ENCODE measurements at places on chromosomes 4 and X.
A peak's percentile ranks its signal among the peaks of the same experiment; 100 is the strongest.

DNA sequence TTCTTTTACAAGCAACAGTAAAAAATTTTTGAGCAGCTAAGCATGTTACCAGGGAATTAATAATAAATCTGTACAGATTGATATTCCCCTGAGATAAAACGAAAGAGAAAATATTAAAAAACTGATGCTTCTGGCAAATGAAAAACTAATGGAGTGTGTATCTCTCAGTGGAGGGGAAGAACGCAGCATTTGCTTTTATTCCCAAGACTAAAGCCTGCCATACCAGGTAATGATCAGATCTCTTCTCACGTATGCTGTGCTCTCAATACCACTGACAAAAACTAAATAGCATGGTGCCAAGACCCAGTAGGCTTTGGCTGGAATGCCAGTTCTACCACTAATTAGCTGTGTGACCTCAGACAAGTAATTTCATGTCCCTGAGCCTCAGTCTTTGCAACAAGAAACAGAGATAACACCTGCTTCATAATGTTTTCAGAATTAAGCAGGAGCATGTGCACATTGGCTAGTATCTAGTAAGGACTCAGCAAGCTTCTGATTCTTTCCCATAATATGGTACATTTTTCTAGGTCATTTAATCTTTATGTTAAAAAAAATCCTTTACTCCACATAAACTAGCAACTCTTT is 179.6 kb downstream of the CENPC start:
- H3K27me3 ChIP-seq: no peaks in the 10 kb centered on the region
- DNase-seq: no peak
- H3K27ac ChIP-seq: no peak overlapping the region
- H3K4me3 ChIP-seq: no peak overlapping the region
- H3K36me3 ChIP-seq: no peaks in the 10 kb centered on the region

GRCh38 chrX:124238268-124238667 is 94.2 kb upstream of the TEX13D start:
- no peak for DNase-seq
- no peak overlapping the region for H3K4me3 ChIP-seq
- no peaks in the 10 kb centered on the region for H3K4me1 ChIP-seq
- no peaks in the 10 kb centered on the region for H3K36me3 ChIP-seq
- no peak overlapping the region for H3K27ac ChIP-seq

- no peak overlapping the region for H3K27ac ChIP-seq
- H3K27me3 ChIP-seq: no peaks in the 10 kb centered on the region
- H3K36me3 ChIP-seq: peaks cover 14% of the 10 kb centered on the region
- DNase-seq: no peak
- no peaks in the 10 kb centered on the region for H3K4me1 ChIP-seq
These were observed 12.5 kb downstream of the CCNG2 start for GRCh38 chr4:77169481-77169880.

- H3K4me3 ChIP-seq: no peak overlapping the region
- H3K4me1 ChIP-seq: no peaks in the 10 kb centered on the region
- no peak for DNase-seq
- H3K27me3 ChIP-seq: no peaks in the 10 kb centered on the region
- no peaks in the 10 kb centered on the region for H3K36me3 ChIP-seq
These were observed 78.2 kb downstream of the COL4A6 start for GRCh38 chrX:108359806-108360602.

DNA sequence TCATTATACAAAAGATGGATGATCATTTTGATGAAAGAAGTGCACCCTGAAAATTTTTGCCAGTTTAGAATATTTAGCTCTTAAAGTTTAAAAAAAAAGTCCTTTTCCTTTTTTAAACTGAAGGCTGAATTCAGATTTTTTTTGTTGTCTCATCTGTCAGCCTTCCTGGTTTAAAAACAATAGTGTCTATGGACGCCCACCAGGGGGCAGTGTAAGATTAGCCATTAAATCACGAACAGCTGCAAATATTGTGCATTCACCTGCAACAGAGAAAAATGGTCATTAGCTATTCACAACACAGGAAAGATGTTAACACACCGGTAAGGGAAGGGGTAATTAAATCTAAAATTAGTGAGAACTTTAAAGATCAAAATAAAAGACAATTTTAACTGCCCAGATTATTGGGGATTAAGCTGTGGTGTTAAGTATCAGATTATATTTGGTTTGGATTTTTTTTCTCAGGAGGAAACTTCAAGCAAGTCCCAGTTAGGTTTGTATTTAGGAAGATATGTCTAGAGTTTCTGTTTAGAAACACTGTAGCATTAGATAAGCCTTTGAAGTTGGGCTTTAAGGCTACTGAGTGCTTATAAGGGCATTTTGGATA is 4.4 kb upstream of the CXorf38 start:
- no peak overlapping the region for H3K27ac ChIP-seq
- H3K36me3 ChIP-seq: peaks cover 5% of the 10 kb centered on the region
- no peak overlapping the region for H3K4me3 ChIP-seq
- peaks cover 4% of the 10 kb centered on the region for H3K4me1 ChIP-seq
- peak; percentile 34 for DNase-seq

DNA sequence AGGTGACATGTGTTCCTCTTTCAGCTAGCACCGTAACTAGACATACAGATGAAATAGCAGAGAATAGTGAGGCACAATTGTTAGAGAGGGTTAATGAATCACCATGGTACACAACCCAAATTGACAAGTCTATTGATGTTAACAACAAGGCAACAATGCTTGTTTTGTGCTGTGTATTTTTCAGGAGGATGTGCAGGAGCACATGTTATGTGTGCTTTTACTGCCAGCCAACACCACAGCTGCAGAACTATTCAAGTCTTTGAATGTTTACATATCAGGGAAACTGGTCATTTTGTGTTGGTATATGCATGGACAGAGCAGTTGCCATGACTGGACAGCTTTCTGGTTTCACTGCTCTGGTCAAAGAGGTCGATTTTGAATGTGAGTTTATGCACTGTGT is 32.8 kb downstream of the STBD1 start:
- H3K4me3 ChIP-seq: no peak overlapping the region
- no peaks in the 10 kb centered on the region for H3K4me1 ChIP-seq
- no peak for DNase-seq
- no peak overlapping the region for H3K27ac ChIP-seq

DNA sequence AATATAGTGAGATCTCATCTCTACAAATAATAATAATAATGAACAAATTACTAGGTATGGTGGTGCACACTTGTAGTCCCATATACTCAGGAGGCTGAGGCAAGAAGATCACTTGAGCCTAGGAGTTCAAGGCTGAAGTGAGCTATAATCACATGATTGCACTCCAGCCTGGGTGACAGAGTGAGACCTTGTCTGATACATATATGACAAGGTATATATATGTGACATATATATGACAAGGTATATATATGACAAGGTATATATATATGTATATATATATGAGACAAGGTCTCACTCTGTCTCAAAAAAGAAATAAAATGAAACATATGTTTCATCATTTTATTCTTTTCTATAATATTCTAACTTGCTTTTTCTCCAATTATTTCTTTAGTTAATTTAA is 278.1 kb upstream of the TET2 start:
- DNase-seq: no peak
- no peak overlapping the region for H3K4me3 ChIP-seq
- no peaks in the 10 kb centered on the region for H3K4me1 ChIP-seq
- no peaks in the 10 kb centered on the region for H3K36me3 ChIP-seq
- H3K27ac ChIP-seq: no peak overlapping the region
